ENCODE measurements at places on chromosomes 1 and 21.

- peak; percentile 43 for DNase-seq
Measured at GRCh38 chr21:36661511-36662309, 37.2 kb upstream of the SIM2 start.

DNA sequence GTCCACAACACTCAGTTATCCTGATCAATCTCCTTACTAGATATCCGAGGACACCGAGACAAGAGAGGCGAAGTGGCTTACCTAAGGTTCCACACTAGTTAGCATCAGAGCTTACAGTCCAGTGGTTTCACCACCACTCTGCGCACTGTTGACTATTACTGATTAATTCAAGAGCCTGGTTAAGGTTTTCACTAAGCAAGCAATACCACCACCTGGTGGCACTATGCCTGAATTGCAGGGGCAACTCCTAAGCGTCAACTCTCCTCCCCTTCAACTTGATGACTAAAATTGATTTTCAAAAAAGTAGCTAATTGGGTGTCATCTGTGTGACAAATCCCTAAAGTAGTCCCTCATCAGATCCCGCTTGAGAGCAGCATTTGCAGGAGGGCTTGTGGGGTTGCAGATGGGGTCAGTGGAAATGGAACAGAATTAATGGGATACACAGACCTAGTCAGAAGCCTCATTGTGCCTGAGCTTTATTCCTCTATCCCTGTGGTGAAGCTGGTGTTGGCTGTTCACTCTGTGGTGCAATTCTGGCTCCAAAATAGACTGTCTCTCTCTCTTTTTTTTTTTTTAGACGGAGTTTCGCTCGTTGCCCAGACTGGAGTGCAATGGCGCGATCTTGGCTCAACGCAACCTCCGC is 9.1 kb downstream of the TTC22 start:
- peak; percentile 50 for DNase-seq

- DNase-seq: no peak
Measured at GRCh38 chr1:246301553-246302250, 205.4 kb downstream of the SMYD3 start.

- no peak for DNase-seq
Measured at GRCh38 chr1:165795894-165796293, 27.2 kb upstream of the TMCO1 start.

Data from hepatocyte (in vitro differentiated cells).